Thoracic aorta (tissue), 2 donors: ENCODE measurements at places on chromosomes 5 and 9.

- no peak for DNase-seq
Measured at GRCh38 chr9:98117984-98118639, 910 bp downstream of the TRIM14 start.

- no peak for DNase-seq
Measured at GRCh38 chr5:27797220-27797619, 758.8 kb upstream of the CDH9 start.

- no peak for DNase-seq
Measured at GRCh38 chr5:104372376-104372775, 809.8 kb upstream of the NUDT12 start.

DNA sequence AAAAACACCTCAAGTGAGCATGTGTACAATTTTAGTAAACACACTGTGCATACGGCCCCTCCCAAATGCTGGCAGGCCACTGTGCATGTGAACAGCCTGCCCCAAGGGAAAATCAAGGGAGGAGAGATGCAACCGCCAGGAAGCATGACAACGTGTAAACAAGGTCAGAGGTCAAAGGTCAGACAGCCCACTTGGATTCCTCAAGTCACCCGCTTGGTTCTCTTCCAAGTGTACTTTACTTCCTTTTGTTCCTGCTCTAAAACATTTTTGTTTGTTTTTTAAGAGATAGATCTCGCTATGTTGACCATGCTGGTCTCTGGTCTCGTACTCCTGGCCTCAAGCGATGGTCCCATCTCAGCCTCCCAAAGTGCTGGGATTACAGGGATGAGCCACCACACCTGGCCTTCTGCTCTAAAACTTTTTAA, 126.7 kb upstream of the SHB start:
- no peak for DNase-seq

- DNase-seq: no peak
Measured at GRCh38 chr5:173673295-173674101, 57.0 kb upstream of the BOD1 start.

- no peak for DNase-seq
Measured at GRCh38 chr5:75281716-75282465, 45.2 kb upstream of the ANKRD31 start.

DNA sequence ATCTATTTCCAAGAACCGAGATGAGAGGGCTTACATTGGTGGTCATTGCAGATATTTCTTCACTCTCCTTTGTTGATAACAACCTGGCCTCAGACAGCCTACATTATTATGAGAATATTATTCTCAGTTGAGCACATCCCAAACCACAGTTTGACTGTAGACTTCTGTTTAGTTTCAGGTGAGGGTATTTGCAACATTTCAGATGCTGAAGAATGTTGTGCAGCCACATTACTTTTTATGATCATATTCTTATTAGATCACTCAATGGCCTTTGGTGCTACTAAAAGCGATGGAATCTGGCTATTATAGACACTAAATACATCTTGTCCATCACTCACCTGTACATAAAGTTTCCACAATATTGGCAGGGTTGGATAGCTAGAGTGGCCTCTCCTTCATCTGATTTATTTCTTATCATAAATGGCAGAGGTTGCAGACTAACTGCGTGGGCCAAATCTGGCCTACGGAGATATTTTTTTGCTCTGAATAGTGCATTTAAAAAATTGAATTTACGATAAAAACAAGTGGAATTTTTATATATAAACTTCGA, 26.2 kb upstream of the RICTOR start:
- DNase-seq: no peak

- no peak for DNase-seq
Measured at GRCh38 chr9:129494113-129494789, 126.7 kb downstream of the C9orf50 start.

GRCh38 chr5:142922223-142922952, 152.2 kb downstream of the ARHGAP26 start:
- no peak for DNase-seq

GRCh38 chr5:96636594-96636993, 25.6 kb upstream of the CAST start:
- no peak for DNase-seq

GRCh38 chr5:172611913-172612312, 29.1 kb upstream of the NEURL1B start:
- no peak for DNase-seq

DNA sequence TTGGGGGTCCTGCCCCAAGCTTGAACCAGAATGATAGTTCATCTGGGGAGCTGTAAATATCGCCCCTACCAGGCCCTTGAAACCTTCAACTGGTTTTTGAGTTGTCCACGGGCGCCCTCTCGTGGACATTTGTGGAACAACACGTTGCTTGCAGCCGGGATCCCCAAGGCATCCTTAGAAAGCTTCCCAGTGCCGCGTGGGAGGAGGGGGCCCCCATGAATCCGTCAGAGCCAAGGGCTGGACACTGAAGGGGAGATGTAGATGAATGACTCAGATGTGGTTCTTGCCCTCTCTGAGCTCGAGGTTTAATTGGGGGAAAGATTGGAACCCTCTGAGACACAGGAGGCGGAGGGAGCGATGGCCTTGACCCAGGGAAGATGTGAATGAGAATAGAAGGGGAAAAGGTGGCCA, 31.8 kb upstream of the ORM1 start:
- DNase-seq: peak; percentile 36

- no peak for DNase-seq
Measured at GRCh38 chr9:129337336-129338140, 159.5 kb upstream of the IER5L start.

GRCh38 chr5:119468286-119468685, 16.0 kb downstream of the HSD17B4 start:
- DNase-seq: no peak

DNA sequence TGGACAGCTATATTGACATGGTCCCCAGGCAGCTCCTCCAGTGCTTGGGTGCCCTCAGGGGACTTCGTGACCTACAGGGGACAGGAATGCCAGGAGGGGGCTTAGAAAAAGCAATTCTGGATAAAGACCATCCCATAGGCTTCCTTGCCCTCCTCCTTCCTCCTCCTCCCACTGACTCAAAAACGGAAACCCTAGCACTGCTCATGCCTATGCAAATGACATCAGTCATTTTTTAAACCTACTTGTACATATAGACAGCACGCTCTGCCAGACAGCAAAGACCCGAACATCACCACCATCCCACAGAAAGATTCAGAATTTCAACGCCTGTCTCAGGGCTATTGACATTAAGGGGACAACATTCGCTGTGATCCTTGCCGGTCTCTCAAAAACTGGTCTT, 11.0 kb downstream of the IGFBPL1 start:
- DNase-seq: no peak

GRCh38 chr9:21591221-21592062, 109.3 kb upstream of the IFNE start:
- DNase-seq: peak; percentile 25

DNA sequence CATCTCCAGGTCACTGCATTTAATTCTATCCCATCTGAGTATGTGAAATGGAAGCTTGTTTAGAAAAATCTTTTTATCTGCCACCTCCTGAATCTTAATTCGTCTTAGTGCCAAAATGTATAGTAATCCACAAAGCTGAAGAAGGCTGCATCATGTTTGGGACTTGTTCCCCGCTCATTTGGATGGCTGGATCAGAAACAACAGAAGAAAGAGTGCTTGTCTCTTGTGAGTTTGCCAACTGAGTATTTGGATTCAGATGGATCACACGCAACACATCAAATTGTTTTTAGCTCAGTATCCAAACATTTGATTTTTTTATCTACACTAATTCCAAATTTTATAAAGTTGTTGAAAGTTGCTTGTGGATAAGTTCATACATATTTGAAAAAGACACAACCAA, 197.2 kb upstream of the PAPPA start:
- DNase-seq: no peak

GRCh38 chr5:34410411-34411139, 245.6 kb upstream of the RAI14 start:
- no peak for DNase-seq

- no peak for DNase-seq
Measured at GRCh38 chr9:94057918-94058317, 26.3 kb upstream of the PTPDC1 start.

DNA sequence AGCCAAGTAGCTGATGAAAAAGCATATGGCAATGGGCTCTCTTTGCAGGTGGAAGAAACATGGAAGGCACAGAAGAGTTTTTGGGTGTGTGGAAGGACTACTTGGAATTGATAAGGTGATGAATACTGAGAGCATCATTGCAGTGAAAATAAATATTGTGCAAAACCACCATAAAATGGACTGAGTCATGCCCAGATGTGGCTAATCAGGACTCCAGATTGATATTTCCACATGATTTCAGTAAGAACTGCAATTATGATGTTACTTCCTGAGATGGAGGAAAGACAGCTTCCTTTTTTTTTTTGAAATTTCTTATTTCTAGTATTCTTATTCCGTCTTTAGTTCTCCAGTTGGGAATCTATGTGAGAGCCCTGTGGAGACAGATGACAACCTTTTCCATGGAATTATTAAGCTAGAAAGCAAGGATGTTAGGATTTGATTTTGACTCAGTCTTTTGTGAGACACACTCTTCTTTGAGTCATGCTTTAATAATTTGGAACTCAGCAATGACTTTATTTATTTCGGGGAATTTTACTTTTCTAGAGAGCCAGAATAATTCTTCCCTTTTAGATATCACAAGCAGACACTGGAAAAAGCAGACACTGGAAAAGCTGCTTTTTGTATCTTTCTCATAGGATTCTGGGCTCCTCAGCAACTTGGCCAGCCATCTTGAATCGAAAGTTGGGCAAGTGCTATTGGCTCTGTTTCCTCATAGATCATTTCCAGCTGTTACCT, 94.2 kb upstream of the VCAN start:
- no peak for DNase-seq

DNA sequence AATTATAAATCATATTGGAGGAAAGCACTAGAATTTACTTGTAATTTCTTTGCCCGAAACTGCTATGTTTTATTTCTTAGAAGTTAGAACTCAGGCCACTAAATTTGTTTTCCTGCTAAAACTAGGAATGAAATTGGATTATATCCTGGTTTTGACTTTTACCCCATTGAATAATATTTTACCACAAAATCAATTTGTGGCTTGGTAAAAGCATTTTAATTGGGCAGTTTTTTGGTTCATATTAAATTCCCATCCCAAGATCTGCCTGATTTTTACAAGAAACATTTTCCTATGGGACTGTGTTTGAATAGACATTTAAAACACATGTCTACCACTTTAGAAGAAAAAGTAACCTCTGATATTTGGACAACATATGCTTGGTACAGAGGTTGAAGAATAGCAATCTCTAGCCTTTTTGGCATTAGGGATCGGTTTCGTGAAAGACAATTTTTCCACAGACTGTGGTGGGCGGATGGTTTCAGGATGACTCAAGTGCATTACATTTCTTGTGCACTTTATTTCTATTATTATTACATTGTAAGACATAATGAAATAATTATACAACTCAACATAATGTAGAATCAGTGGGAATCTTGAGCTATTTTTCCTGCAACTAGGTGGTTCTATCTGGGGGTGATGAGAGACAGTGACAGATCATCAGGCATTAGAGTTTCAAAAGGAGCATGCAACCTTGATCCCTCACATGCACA, 565.6 kb downstream of the PRR16 start:
- no peak for DNase-seq

GRCh38 chr9:130118841-130119518, 53.2 kb upstream of the NCS1 start:
- DNase-seq: no peak
